ENCODE measurements at places on chromosomes 3 and 15.

- DNase-seq = no peak
These were observed 6.3 kb downstream of the ANKRD28 start for GRCh38 chr3:15791525-15791924.

DNA sequence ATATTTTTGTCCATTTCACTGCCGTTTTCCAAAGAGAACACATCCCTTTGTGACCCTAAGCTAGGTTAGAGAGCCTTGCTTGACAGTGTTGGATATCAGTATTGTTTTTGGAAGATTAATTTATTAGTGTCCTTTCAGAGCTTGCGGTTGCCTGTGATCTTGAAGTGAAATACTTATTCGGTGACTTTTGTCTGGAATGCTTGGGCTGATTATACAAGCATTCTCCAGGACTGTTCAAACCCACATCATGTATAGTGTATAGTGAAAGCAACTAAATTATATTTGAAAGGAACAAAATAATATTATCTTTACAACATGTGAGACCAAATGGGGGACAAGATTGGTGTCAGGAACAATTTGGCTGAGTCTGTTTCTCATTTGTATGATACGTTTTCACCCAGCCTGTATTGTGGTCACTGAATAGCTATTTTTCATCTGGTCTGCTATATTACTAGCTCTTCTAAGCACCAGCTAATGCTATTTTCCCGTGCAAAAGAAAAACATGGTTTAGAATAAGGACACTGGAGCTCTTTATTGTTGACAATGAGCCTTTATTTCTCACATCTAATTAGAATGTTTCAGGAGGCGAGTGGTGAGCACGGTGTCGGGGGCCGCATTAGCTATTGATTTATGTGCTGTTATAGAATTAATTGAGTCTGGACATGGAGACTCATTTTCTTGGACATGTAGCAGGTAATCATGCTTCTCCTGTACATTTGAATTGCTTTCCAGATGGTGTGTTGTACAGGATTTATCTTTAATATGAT, 158.1 kb downstream of the APBA2 start:
- DNase-seq = no peak

GRCh38 chr3:58617338-58617761, 40.2 kb upstream of the FAM107A start:
- DNase-seq = no peak

DNA sequence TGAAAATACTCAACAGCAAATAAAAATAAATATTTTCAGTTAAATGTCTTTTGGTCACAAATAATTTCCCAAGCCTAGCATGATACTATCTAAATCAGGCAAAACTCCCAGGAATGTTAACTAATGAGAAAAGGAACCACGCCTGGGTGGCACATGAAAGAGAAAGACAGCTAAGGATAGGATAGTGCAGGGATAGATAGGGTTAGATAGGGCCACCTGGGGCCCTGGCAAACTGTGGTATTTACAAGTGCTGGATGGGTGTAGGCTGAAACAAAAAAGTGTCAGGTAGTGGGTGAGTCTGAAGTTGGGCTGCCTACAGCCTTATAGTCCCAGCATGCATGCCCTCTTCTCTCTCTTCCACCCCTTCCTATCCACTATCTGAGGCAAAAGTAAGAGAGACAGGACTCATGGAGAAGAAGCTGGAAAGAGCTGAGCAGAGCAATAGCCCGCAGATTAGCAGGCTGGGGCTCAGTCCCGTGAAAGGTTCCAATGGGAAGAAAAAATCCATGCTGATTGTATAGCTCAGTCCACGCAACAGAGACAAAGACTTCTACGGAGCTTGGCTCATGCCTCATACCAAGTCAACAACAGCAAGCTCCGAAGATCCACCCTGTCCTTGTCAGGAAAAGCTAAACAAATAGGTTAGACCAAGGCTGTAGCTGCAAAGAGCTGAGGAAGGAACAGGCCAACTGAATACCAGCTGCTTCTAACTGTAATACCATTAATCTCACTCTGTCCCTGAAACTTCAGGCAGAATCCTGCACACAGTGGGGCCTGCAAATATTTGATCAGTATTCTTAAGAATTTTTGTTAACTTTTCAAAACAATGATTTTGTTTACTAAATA, 342.1 kb upstream of the ATP11B start:
- no peak for DNase-seq

DNA sequence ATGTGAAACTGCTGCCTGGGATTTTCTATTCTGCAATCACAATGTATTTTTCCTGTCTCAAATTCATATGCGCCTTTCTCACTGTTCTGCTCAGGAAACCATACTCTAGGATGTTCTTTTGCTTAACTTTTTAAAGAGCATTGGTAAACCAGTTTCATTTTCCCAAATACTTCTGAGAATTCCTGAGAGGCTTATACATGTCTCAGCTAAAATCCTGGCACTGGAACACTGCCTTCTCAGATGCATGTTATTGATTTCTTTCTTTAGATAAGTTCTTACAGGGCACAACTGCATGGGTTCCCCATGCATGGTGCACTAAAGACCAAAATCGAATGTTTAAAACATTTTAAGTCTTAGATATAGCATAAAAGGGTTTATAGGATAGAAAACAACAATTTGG, 178.3 kb upstream of the PLSCR5 start:
- no peak for DNase-seq

DNA sequence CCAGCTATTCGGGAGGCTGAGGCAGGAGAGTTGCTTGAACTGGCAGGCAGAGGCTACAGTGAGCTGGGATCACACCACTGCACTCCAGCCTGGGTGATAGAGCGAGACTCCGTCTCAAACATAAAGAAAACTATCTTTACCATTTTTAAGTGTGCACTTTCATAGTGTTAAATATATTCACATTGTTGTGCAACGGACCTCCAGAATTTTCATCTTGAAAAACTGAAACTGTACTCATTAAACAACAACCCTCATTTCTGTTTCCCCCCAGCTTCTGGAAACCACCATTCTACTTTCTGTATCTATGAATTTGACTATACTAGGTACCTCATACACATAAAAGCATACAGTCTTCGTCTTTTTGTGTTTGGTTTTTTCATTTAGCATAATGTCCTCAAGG, 375.1 kb downstream of the SHQ1 start:
- no peak for DNase-seq

DNA sequence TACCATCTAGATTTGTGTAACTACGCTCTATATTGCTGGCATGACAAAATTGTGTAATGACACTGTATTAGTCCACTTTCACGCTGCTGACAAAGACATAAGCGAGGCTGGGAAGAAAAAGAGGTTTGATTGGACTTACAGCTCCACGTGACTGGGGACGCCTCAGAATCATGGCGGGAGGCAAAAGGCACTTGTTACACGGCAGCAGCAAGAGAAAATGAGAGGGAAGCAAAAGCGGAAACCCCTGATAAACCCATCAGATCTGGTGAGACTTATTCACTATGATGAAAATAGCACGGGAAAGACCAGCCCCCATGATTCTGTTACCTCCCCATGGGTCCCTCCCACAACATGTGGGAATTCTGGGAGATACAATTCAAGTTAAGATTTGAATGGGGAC, 905.7 kb downstream of the DIPK2A start:
- no peak for DNase-seq

DNA sequence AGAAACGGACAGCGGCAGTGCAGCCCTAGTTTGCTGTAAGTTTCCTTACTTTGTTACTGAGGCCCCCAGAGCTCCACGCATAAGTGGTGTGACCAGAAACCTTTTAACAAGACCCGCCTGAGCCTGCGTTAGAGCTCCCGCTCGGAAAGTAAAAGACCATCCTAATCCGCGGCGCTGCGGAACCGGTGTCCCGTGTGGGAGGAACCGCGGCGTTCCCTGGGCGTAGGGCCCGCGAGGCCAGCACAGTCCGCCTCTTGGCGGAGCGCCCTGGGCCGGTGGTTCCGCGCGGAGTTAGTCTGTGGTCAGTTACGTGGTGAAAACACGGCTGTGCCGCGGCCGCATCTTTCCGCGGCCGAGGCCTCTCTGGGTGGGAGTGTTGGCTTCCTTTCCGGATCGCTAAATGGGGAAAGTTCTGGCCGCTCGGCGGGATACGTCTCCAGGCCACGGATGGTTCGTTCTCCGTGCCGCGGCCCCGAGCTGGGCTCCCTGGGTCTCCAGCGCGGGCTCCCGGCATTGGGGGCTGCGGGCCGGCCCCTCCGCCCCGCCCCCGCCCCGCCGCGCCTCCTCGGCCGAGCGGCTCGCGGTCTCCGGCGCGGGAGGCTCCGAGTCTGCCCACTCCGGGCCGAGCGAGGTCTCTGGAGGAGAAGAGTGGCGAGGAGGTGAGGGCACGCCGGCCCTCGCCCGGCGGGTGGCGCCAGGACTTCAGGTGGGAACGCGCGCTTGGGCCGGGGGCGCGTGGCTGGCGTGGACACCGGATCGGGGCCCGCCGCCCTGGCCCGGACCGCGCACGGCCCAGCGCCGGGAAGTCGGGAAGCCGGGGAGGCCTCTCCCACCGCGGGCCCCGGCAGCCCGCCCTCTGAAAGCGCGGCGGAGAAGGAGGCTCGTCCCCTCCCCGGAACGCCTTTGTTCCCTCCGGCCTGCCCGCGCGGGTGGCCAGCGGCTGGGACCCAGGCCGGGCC, 754 bp downstream of the B3GNT5 start:
- no peak for DNase-seq

GRCh38 chr3:133383175-133383574, 16.7 kb upstream of the BFSP2 start:
- DNase-seq = no peak

GRCh38 chr3:13137941-13138832, 65.0 kb upstream of the IQSEC1 start:
- no peak for DNase-seq

GRCh38 chr3:8164145-8164544, 337.5 kb upstream of the LMCD1 start:
- DNase-seq = no peak

DNA sequence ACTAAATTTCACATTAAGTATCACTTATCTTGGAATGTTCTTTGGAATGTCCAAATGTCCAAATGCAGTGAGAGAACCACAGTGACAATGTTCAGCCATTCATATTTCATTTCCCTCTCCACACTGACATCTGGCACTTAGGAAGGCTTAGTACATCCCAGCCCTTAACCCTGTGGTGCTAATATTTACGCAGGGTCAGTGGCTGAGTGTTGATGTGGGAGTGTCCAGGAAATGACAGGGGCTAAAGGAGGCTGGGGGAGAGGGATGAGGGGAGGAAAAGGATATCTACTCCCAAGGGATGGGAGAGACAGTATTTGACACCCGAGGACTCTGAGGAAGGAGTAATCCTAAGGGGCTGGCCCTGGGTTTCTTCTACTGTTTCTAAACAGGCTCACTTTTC, 14.1 kb upstream of the CCR4 start:
- DNase-seq = no peak

- DNase-seq = no peak
These were observed 3.4 kb upstream of the LMAN1L start for GRCh38 chr15:74809242-74809641.

- DNase-seq = no peak
These were observed 215.8 kb upstream of the CNTN6 start for GRCh38 chr3:877001-877400.

- no peak for DNase-seq
These were observed 62.6 kb downstream of the DOCK3 start for GRCh38 chr3:50737193-50737905.

Measured in NCI-H187 treated with DMSO at 0.1 percent for 48 hours (cell line).